Femur (tissue), 1 donor: ENCODE measurements at places on chromosomes 4 and X.
A peak's percentile ranks its signal among the peaks of the same experiment; 100 is the strongest.

GRCh38 chr4:153295131-153295755 lies 49.2 kb upstream of the MND1 start:
- no peak for DNase-seq

- no peak for DNase-seq
Measured at GRCh38 chr4:155529272-155529671, 137.4 kb upstream of the GUCY1A1 start.

GRCh38 chr4:117987464-117987863 lies 46.8 kb upstream of the NDST3 start:
- no peak for DNase-seq

GRCh38 chrX:148914783-148915182 lies 414.4 kb downstream of the AFF2 start:
- DNase-seq, result no peak

DNA sequence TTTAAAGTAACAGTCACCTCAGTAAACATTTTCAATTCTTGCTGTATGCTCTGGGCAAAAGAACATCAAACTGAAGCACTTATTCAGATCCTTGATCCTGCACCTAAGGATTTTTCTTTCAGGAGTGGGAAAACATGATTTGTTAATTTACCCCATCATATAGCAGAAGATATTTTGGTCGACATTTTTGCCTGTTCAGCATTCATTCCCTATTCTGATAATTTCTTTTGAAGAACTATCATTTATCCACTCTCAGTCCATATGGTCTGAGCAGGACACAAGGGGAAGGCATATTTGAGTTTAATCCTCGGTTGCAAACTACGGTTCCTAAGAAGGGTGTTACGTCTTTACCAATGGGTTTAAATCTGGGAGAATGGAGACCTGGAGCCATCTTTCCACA lies 1.2 kb upstream of the CLOCK start:
- DNase-seq, result no peak

DNA sequence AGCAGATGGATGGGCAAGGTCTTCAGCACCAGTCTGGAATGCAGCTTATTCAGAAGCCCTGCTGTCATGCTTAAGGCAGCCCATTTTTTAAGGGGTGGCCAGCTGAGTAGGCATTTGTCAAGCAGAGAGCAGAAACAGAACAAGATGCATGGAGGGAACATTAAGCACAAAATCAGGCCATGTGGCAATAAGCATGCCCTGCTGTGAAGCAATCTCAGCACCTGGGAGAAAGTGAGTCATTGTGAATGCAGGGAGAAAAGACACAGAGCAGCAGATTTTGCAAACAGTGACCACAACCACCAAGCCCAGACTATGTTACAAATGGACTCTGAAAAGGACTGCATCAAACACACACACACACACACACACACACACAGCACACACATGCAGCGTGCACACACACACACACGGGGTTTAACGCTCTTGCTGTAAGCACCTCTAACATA lies 94.1 kb upstream of the GALNT7 start:
- DNase-seq, result peak; percentile 22

DNA sequence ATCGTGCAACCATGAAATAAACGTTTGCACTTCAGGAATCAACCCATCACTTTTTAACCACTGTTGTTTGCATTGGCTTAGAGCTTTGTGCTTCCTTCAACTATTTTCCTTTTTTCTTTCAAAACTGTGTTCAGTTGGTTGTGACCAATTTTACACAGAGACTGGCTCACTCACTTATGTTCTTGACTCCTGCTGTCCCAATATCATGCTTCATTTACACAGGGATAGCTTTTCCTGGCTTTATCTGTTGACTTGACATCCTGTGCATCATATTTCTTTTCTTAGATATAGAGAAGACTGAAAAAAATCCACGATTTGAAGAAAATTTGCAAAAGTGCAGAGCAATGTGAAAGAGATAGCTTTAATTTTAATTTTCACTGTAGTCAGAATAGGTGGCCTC lies 38.8 kb downstream of the REPS2 start:
- DNase-seq, result no peak

DNA sequence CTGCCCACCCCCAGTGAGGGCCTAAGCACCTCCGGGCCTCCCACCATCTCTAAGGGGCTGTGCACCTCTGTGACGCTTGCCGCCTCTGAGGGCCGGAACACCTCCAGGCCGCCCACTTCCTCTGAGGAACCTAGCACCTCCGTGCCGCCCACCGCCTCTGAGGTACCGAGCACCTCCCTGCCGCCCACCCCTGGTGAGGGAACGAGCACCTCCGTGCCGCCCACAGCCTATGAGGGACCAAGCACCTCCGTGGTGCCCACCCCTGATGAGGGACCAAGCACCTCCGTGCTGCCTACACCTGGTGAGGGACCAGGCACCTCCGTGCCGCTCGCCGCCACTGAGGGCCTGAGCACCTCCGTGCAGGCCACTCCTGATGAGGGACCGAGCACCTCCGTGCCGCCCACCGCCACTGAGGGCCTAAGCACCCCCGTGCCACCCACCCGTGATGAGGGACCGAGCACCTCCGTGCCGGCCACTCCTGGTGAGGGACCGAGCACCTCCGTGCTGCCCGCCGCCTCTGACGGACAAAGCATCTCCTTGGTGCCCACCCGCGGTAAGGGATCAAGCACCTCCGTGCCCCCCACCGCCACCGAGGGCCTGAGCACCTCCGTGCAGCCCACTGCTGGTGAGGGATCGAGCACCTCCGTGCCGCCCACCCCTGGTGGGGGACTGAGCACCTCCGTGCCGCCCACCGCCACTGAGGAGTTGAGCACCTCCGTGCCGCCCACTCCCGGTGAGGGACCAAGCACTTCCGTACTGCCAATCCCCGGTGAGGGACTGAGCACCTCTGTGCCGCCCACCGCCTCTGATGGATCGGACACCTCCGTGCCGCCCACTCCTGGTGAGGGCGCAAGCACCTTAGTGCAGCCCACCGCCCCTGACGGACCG lies 977 bp downstream of the MAGEE1 start:
- peak; percentile 17 for DNase-seq

DNA sequence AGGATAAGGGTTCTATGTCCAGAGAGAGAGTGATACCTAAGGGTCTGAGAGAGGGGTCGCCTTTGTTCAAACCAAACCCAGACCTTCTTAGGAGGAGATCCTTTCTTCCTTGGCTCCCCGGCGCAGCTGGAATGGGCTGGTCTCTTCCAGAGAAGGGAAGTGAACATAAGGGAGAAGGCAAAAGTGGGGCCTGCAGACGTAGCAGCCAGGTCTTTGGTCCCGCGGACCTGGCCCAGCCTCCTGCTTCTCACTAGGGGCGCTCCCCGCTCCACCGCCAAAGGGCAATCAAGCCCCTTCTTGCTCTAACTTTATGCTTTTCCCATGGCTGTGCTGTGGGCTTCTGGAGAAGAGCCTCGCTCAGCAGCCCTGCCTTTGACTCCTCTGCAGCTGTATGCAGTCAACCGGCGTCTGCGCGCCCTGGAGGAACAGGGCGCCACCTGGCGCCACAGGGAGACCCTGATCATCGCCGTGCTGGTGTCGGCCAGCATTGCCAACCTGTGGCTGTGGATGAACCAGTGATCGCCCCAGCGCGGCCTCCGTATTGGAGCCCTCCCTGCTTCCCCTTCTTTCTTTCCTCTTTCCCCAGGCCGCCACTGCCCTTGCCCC lies 6.5 kb downstream of the FATE1 start:
- peak; percentile 55 for DNase-seq

DNA sequence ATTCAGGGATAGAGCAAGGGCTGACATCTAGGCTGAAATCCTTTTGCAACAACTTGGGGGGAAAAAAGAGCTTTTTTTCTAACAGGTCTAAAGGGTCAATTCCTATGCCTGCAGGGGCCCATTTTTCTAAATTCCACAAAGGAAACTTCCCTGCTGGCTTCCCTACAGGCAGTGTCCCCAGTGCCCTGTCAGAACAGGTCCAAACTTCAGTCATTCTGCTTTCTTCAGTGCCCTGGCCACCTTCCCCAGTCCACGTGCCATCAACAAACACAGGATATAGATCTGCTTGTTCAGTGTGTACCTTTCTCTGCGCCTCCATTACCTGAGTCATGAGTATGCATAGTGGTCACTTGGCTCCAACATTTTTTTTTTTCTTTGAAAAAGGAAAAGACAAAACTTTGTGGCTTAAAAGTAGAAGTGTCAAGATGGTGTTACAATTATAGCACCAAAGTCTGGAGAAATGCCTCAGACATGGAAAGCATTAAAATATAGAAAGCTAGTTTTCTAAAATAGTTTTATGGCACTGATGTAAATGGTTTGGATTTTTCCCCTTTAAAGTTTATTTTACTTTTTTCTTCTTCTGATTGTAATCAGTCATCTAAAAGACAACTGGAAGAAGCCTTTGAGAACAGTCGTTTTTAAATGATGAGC lies 84.0 kb upstream of the JADE1 start:
- DNase-seq, result no peak

DNA sequence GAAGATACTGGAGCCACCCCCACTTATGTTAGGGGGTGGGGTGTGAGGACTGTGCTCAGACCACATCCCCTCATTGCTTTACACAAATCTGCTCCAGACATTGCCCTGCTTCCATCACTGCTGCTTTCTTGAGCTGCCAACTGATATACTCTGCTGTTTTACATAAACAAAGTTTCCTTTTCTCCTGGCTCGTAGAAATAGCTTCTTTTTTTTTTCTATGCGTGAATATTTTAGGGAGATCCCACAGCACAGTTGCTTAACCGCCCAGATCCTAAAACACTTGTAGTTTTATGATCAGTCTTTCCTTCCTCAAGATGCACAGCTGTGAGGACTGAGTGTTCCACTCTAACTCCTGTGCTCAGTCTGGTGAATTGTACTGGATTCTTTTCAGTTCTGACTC lies 768.4 kb downstream of the PCDH18 start:
- DNase-seq, result no peak

DNA sequence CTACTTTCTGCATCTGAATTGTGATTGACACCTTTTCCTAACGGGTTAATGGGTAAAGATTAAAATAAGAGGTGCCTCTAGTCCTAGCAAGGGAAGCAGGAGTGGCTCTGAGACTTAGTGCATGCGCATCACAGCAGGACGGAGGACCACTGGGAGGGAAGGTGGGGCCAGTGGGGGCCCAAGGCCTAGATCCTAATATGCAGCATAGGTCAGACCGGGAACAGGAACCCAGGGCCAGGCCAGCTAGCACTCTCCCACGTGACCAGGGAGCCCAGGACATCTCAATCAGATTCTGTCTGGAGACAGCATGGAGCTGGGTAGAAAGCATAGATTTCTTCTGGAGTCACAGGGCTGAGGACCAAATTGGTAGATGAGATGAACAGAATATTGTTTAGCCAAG lies 55.7 kb downstream of the RASL11B start:
- DNase-seq, result no peak

- peak; percentile 35 for DNase-seq
Measured at GRCh38 chr4:110850461-110851442, 227.9 kb upstream of the PITX2 start.

DNA sequence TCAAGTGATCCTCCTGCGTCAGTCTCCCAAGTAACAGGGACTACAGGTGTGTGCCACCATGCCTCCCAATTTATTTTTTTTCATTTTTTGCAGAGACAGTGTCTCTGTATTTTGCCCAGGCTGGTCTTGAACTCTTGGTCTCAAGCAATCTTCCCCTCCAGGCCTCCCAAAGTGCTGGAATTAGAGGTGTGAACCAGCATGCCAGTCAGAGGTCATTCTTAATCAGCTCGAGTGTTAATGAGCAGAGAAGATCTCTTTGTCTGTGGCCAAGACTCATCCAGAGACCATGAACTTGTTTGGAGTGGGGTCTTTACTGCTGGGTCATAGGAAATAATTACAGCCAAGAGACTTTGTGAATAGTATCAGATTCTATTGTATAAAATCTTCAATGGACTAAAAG lies 99.2 kb upstream of the AP1S2 start:
- DNase-seq, result no peak

DNA sequence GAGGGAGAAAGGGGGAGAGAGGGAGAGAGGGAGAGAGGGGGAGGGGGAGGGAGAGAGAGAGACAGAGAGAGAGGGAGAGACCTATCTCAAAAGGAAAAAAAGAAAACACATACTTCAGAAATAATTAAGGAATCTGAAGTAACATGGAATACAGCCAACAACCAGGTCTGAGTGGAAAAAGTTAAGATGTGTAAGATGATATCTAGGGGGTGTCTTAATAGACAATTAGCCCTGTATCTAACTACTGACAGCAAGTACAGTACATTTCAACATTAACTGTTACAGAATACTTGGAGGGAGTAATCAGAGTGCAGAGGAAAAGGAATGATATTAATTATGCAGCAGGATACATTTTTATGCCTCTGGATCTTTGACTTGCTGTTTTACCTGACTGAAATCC lies 22.4 kb downstream of the NUP54 start:
- no peak for DNase-seq

GRCh38 chr4:79922011-79922410 lies 151.0 kb downstream of the ANTXR2 start:
- no peak for DNase-seq

DNA sequence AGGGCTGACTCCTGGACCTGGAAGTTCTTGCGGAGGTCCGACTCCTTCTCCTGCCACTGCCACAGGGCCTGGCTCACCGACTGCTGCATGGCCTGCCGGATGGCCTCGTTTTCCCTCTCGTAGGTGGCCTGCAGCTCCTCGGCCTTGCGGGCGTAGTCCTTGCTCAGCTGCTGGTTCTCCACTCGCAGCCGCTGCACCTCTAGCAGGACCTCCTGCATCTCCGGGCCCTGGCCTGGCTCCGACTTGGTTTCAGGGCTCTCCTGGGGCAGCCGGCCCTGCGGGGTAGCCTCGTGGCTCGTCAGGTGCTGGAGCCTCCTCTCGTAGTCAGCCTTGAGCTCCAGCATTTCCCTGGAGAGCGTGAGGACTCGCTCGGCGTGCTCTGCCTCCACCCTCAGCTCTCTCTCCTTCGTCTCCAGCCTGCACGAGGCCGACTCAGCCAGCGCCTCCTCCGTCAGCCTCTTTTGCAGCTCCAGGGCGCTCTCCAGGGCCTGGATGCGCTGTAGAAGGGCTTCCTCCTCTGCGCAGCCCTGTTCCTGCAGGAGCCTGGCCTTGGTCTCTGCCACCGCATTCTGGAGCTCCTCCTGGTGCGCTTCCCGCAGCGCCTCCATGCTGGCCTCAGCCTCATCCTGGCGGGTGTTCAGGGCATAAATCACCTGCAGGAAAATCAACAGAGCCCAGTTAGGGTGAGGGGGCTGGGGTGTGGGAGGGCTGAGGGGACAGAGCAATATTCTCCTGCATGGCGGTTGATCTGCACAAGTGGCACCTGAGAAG lies 72.2 kb downstream of the FAM184B start:
- no peak for DNase-seq

DNA sequence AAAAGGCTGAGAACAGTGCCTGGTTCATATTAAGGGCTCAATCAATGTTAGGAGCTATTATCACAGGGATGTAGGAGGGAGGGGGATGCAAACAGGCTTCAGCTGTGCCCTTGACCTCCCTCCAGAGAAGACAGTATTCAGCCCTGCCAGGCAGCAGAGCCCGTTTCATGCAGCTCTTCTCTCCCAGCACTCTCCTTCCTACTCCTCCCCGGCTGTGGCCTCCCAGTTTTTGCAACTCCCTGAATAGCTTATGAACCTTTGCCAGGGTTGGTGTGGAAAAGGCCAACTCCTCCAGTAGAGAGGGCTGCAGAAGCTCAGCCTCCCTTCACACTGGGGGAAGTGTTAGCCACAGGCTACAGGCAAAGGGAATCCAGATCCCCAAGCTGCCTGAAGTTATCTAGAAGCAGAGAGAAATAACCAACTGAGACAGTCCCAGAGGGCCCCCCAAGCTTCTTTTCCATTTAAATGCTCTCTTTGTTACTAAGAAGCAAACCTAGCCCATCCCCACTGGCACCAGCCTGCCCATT lies 31.7 kb upstream of the APLN start:
- DNase-seq, result peak; percentile 44

- DNase-seq, result no peak
Measured at GRCh38 chr4:99135541-99136162, 8.4 kb downstream of the ADH4 start.
